A549 treated with AZD2906 at 1 μM for 4 hours (cell line): ENCODE measurements at places on chromosomes 12 and 14. TPM values are rescaled to one million over a fixed set of nuclear protein-coding genes. Genes with fewer than 3 reads are reported as not detected.

Gene TCL1A
- total RNA-seq = not detected in 5 replicates

Gene FOXN4
- 0.04 to 0.11 TPM (median 0.07 TPM) in 5 replicates for total RNA-seq

Gene AKAP3
- 0.06 to 0.19 TPM (median 0.11 TPM) in 5 replicates for total RNA-seq

Gene TMCC3
- 0.99 to 1.5 TPM (median 1.4 TPM) in 5 replicates for total RNA-seq

Gene SLC38A4
- 0.12 to 0.54 TPM (median 0.13 TPM) in 5 replicates for total RNA-seq

Gene TMEM253
- total RNA-seq = 0.44 to 1.1 TPM (median 0.65 TPM) in 5 replicates
